ENCODE measurements at places on chromosomes 12 and 14. TPM values are rescaled to one million over a fixed set of nuclear protein-coding genes. Genes with fewer than 3 reads are reported as not detected.

DNA sequence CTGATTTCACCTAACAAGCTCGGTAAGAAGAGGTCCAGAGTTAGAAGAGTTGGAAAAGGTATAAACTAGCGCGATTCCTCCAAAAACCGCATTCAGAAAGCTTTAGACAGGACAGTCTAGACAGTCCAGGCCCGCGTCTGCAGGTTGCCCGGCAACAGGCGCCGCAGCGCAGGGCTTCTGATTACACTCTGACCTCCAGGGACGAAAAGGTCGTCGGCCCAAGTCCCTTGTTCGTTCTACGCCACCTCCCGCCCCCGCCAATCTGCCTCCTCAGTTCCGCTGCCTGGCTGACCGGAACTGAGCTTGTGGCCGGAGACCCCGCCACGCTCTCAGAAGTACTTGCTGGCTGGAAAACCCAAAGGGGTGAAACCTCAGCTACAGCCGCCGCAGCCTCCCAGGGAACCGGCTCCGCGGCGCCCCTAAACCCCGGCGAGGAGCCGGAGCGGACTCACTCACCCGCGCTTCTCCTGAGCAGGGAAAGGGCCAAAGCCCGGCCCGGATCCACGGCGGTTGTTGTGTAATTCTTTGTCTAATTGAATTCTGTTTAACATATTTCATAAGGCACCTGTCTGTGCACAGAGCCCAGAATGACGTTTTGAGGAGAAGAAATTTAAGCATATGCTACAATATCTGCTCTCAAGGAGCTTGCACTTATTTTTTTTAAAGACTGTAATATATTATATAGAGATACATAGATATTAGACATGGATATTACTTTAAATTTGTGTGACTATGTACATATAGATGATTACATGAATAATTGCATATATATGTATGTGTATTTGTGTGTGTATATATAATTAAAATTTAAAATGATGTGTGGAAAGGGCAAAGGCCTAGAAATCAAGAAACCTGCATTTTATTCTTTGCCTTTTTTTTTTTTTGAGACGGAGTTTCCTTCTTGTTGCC is at the start of gene CAPS2:
TSS of gene CAPS2 (minus strand) at position 407 of the 909 bp plus-strand sequence. CDS start 3,826 bp downstream, outside the sequence.
- DNase-seq, result no peak

GRCh38 chr14:84797326-84797725 is 732.6 kb upstream of the FLRT2 start:
- DNase-seq, result no peak

BCL11B gene
- total RNA-seq, result not detected

GRCh38 chr12:62190689-62191490 is 69.3 kb upstream of the USP15 start:
- DNase-seq, result no peak

GRCh38 chr14:92990456-92991430 is 67.8 kb downstream of the CHGA start:
- DNase-seq, result no peak

KCNMB4 gene
- 2.2 TPM for total RNA-seq

DNA sequence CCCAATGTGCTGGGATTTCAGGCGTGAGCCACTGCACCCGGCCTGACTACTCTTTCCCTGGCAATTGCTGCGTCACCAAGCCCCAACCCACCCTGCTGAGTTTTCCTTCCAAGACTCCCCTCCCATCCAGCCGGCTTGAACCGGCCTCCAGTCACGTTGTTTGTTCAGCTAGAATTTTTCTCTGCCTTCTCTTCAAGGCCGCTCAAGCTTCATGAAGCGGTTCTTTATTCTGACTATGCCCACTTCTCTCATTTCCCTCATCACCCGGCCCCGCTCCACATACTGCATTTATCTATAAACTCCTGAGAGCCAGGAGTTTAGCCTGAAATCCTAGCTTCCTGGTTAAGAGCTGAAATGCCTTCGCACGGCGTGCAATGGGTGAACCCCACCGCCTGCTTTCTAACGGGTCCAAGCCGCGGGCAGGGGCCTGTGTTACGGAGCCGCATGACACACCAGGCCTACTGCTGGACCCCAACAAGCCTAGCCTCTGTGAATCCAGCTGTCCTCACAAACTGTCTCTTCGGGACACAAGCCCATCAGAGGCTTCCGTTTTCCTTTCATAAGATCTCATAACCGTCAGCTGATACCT is 999 bp upstream of the DCAF4 start:
- DNase-seq, result no peak

CELA1 gene
- not detected for total RNA-seq

CLEC9A gene
- total RNA-seq, result not detected

- no peak for DNase-seq
Measured at GRCh38 chr12:124648710-124649384, 81.4 kb upstream of the NCOR2 start.

DNA sequence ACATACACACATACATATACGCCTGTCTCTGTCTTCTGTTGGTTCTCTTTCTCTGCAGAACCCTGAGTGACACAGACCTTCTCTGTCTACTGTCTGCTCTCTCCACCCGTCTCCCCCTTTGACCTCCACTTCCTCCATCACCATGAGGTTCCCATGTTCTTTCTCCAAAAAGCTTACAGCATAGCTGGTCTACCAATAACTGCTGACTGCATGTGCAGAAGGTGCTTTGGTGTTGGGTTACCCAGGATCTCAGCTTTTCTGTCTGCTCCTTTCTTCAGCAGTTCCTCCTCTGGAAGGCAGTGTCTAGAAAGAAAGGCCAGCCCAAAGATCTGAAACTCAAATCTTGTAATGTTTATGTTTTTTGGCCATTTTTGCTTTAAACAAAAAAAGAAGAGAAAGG is 125.6 kb downstream of the SMOC1 start:
- DNase-seq, result no peak

NPFF gene
- total RNA-seq, result not detected

DNA sequence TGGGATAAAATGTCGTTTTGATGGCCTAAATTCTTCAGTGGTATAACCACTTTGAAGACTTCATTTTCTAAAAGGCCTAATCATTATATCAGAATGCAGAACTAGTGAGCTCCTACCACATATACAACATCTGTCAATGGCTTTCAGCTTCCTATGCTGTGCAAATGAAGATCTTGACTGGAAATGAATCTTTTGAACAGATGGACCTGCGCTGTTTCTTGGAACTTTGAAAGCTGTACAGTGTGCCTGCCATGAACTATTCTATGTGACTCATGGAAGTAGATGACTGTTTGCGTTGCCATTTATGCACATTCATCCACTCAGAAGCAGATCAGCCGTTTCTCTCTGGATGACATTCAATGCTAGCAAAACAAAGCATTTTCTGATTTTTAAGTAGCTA is 542.2 kb upstream of the USP15 start:
- no peak for DNase-seq

IKZF4 gene
- 1.8 TPM for total RNA-seq

DNA sequence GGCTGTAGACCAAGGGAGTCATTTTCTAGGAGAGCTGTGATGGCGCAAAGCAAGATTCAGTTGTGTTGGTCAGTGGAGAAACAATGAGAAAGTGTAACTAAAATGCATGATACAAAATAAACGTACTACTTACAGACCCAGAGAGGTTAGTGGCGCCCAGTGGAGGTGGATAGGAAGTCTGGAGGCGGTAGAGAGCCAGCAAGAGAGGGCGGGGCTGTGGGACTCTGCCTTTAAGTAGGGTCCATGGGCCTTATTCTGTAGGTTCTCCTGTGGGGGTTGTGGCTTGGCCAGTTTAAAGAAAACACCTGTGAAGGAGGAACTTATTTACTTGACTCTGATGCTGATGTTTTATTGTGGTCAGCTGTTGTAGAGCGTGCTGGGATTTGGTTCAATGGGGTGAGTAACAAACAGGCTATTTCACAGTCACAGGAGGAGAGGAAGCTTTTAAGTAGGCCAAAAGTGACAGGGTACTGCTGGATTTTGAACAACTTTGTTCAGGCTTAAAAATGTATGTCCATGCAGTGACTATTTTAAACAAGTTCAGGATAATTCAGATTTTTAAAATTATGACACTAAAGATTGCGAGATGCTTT is 1097.7 kb downstream of the TMTC2 start:
- DNase-seq, result no peak

OR10A7 gene
- total RNA-seq, result not detected

SERPINA1 gene
- total RNA-seq, result 0.87 TPM

- no peak for DNase-seq
Measured at GRCh38 chr14:64707661-64708060, 3.4 kb downstream of the PLEKHG3 start.

KLRC1 gene
- total RNA-seq, result not detected

PDZRN4 gene
- total RNA-seq, result not detected

ZNF385A gene
- 6.0 TPM for total RNA-seq

CLECL1 gene
- not detected for total RNA-seq

DNA sequence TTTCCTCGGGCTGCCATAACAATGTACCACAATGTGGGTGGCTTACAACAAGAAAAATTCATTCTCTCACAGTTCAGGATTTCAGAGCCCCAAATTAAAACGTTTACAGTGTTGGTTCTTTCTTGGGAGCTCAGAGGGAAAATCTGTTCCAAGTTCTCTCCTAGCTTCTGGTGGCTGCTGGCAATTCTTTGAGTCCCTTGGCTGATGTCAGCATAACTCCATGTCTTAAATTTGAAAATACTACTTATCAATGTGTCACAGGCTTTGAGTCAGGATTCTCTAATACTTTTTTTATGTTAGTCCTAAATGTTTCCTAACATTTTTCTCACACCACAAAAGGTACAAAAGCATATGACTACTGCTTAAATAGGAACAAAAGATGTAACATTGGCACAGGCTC is 198.4 kb upstream of the ATXN7L3B start:
- DNase-seq, result no peak

DNA sequence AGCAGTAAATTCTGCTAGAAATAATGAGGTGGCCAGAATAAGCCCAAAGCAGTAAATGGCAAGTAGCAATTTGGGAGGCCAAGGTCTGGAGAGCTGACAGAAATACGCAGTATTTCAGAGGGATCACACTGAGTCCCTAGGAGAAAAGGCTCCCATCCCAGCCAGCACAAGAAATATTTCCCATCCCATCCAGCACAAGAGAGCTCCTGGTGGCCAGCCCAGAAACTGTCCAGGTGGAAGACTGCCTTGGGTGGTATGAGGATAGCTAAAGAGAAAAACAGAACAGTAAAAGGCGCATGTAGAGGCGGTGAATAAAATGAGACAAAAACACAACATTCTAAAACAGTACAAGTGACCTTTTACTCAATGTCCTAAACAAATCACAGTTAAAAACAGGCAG is 120.7 kb downstream of the HECTD4 start:
- no peak for DNase-seq

- no peak for DNase-seq
Measured at GRCh38 chr14:49934646-49935045, 41.8 kb downstream of the ARF6 start.

DNA sequence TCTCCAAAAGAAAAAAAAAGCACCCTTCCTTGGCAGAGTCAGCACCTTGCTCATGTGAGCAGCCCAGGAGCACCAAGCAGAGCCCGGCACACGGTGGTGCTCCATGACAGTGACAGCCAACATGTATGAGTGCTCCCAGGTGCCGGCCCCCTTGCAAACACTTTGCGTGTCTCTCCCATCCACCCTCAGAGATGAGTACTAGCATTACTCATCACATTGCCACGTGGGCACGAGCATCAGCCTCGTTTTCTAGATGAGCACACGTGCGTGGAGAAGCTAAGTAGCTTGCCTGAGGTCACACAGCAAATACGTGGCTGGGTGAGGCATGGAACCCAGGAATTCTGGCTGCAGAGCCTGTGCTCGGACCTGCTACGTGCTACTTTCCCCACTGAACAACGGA is 177.9 kb upstream of the PRMT8 start:
- DNase-seq, result no peak

GRCh38 chr14:36317650-36318049 is 2.8 kb downstream of the MBIP start:
- no peak for DNase-seq

- no peak for DNase-seq
Measured at GRCh38 chr14:37668646-37669045, 73.2 kb downstream of the TTC6 start.

DNA sequence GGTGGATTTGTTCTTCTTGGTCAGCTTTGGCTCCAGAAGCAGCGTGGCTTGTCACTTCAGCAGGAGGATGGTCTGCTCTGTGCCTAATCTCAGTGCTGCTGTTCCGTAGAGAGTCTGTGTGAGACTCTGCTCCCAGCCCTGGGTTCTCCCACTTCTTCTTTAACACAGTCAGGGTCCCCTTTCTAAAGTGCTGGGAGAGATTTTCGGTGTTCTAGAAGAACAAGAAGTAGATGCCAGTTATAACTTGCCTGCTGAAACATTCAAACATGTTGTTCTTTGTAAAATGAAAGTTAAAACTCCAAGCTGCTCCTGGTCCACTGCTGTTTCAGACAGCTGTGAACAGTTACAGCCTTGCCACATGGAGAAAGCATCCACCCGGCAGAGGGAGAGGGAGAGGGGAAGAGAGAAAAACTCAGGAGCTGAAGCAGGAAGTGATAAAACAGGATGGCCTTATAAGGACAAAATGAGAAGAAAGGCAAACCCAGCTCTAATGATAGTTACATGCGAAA is 55.2 kb upstream of the CERS5 start:
- DNase-seq, result no peak

SYCP3 gene
- total RNA-seq, result not detected

MYH6 gene
- total RNA-seq, result not detected

DNA sequence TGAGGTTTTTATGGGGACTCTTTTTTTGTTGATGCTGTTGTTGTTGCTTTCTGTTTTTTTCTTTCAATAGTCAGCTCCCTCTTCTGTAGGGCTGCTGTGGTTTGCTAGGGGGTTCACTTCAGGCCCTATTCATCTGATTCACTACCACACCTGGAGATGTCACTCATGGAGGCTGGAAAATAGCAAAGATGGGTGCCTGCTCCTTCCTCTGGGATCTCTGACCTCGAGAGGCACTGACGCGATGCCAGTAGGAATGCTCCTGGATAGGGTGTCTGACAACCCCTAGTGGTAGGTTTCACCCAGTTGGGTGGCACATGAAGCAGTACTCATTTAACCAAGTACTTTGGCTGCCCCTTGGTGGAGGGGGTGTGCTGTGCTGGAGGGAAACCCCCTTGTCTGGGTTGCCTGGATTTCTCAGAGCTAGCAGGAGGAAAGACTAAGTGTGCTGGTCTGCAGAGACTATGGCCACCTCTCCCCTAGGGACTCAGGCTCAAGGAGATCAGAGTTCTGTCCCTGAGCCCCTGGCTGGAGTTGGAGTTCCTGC is 745.5 kb downstream of the TMTC2 start:
- DNase-seq, result no peak

DNA sequence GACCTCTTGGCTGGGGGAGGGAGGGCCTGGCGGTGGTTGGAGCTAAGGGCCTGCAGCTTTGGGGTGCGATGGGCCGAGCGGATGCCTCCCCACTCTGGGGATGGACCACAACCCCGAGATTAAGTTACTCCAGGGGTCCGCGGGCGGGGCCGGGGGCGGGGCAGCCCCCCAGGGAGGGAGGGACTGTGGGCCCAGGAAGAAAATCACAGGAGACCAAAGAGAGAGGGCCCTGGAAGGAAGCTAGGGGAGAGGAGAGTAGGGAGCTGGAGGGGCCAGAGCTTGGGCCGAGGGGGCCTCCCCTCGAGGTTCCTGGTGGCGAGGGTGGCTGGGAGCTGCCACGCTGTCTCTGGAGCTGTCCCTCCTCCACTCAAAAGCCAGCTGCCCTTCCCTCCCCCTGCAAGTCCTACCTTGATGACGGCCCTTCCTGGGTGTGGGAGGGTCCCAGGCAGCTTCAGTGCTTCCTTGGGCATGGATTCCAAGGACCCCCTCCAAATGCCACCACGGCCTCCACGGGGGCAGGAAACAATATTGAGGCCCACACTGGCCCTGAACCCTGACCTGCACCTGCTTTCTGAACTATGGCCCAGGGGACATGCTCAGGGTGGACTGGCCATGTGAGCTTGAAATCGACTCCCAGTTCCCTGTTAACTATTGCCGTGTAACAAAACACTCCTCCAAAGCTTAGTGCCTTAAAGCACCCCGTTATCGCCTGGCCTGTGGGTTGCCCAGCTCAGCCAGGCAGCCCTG is 610 bp upstream of the NUDT14 start:
- DNase-seq, result no peak

Data from glomerular endothelial cell (primary cell).